NCI-H510A (cell line): ENCODE measurements at places on chromosomes 5 and 9.
A peak's percentile ranks its signal among the peaks of the same experiment; 100 is the strongest.

DNA sequence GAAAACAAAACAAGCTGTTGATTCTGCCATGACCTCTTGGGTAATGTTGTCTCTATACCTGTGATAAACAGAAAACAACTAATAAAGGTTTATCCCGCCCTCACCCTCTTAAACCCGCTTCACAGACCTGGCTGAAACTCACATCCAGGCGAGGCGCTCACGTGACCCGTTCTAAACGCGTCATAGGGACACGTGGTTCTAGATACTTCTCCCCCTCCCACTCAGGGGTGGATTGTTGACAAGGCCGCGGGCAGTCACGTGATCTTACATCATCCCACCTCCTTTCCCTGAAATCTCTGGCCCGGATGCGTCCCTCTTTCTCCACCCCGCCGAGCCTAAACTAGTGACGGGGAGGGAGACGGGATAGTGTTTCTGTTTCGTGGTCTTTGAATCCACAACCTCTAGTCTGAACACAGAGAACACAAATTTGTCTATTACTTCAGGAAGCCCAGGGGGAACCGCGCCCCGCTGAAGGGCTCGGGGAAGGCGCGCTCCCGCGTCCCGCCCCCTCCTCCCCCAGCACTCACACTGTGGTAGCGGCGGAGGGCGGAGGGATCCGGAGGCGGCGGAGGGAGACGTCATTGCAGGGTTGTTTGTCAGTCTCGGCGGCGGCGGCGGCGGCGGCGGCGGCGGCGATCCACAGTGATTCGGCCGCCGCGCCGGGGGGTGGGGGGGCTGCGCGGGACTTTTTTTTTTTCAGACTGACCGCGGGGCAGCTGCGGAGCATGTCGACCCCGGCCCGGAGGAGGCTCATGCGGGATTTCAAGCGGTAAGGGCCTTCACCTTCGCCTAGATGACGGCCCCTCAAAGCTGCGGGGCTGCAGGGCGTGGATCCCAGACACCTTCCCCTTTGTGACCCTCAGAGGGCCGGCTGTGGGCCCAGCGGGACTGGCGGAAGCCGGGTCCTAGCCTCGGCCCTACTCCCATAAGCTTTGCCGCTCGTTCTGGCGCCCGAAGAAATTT is at the start of gene UBE2B:
UBE2B (plus strand) TSS at position 699 of the 963 bp plus-strand sequence; CDS start at position 726, 27 bp downstream.
- DNase-seq: peak; percentile 94

DNA sequence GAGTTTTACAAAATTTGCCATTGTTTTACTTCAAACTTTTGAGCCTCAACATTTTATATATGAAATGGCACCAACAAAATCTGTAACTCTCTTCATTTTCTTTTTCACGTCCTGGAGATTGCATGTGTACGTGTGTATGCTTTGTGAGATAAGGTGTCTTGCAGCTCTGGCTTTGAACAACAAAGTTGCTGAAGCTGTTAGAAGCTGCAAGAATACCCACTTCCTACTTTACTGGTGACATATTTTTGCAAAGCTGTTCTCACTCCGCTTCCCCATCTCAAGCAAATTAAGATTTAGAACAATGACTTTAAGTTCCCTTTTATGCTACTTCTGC is 41.8 kb downstream of the FYB1 start:
- DNase-seq: no peak

DNA sequence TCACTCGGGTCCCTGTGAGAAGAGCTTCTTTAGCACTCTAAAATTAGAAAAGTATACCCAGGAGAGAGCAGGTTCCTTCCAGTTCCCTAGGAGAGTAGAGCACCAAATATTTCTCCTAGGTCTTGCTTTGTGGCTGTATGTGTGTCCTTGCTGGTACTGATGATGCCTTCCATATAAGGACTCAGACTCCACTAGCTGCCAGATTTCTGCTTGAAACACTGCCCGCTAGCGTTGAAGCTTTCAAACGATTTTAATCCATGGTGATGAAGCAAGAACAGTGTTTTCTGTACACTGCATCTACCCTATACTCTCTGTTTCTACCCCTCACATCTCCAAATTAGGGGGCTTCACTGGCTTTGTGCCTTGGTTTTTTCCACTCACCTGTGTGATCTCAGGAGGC is 2.4 kb upstream of the SMC2 start:
- peak; percentile 69 for DNase-seq

GRCh38 chr9:37988041-37988440 is 81.0 kb downstream of the SHB start:
- no peak for DNase-seq

DNA sequence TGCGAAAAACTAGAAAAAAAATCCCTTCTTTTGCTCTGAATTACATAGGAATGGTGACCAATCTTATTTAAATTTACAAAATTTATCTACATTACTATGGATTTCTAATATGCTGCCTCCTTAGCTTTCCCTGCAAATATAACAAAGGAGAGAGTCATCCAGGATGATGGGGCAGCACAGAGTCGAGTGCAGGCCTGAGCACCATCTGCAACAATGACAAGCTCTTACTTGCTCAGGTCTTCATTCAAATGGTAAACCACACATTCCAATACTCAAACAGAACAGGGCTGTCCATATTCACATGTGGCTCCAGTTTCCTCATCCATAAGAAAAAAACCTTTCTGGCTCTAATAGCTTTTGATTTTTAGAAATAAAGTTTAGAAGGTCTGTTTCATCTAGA is 33.5 kb upstream of the ZNF354B start:
- DNase-seq: no peak

GRCh38 chr9:20070336-20070735 is 281.5 kb upstream of the SLC24A2 start:
- DNase-seq: no peak

DNA sequence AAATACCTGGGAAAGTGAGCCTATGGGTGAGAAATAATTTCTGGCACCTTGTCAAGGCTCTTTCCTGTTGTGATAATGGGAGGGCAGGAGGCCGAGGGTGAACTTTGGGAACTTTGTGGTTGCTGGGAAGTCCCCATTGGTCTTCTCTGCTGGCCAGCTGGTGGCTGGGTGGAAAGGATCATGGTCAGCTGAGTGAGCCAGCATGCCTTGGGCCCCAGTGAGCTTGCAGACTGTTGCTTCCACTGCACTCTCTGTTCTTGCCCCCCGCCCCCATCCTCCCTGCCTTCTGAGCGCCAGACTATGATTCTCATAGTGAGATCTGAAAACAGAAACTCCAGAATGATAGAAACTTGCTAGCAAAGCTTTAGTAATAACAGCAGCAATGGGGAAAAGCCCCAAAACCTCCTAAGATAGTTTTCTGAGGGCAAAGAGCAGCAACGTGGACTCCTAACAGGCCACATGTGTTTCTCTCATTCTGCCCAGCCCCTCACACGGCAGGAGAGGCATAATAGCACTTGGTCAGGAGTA is 139.2 kb upstream of the SMARCA2 start:
- DNase-seq: no peak

GRCh38 chr9:81592887-81593266 is 96.5 kb downstream of the TLE1 start:
- DNase-seq: no peak
